IMR-90 (cell line): ENCODE measurements at places on chromosomes 5 and 9. TPM values are rescaled to one million over a fixed set of nuclear protein-coding genes. Genes with fewer than 3 reads are reported as not detected.

Gene SLC25A2
- total RNA-seq, result 0.28 TPM in 1 of 2 replicates, not detected in the other

Gene PCDHB13
- total RNA-seq, result 0.18 and 0.28 TPM in 2 replicates

Gene SPIN1
- total RNA-seq, result 141 and 189 TPM in 2 replicates

Gene INSL6
- not detected in 2 replicates for total RNA-seq

Gene TOR1B
- total RNA-seq, result 15.6 and 16.4 TPM in 2 replicates

Gene UGT3A1
- total RNA-seq, result not detected in 2 replicates

Gene GMCL2
- total RNA-seq, result not detected in 2 replicates

Gene TRIO
- total RNA-seq, result 487 and 522 TPM in 2 replicates

Gene SGTB
- total RNA-seq, result 15.1 and 25.6 TPM in 2 replicates

Gene CDH9
- total RNA-seq, result not detected in 2 replicates

Gene PRR7
- total RNA-seq, result 1.1 TPM in 2 replicates

Gene ISOC1
- total RNA-seq, result 10.8 and 18.9 TPM in 2 replicates

Gene POLE3
- total RNA-seq, result 43.0 and 48.3 TPM in 2 replicates

Gene WDR38
- total RNA-seq, result not detected in 2 replicates

Gene HAVCR2
- under 0.01 TPM in 2 replicates for total RNA-seq

Gene GDA
- not detected in 2 replicates for total RNA-seq

Gene BHMT2
- total RNA-seq, result 0.36 and 0.56 TPM in 2 replicates

Gene CCL27
- total RNA-seq, result 0.18 TPM in 1 of 2 replicates, not detected in the other

Gene OBP2B
- not detected in 2 replicates for total RNA-seq

Gene ADAMTS12
- total RNA-seq, result 49.2 and 51.3 TPM in 2 replicates

Gene SELENOP
- 0.28 and 1.1 TPM in 2 replicates for total RNA-seq

Gene ANAPC2
- 9.3 and 9.4 TPM in 2 replicates for total RNA-seq

Gene SV2C
- not detected in 2 replicates for total RNA-seq

Gene SLC45A2
- not detected in 2 replicates for total RNA-seq

Gene AMBP
- total RNA-seq, result not detected in 2 replicates

Gene APC
- total RNA-seq, result 58.4 and 76.1 TPM in 2 replicates

Gene MYMK
- not detected in 2 replicates for total RNA-seq

Gene C9orf153
- not detected in 2 replicates for total RNA-seq

Gene ZNG1F
- total RNA-seq, result 3.4 and 6.1 TPM in 2 replicates

Gene SLIT3
- 0.18 and 0.28 TPM in 2 replicates for total RNA-seq

Gene ARHGEF37
- 0.28 and 0.54 TPM in 2 replicates for total RNA-seq

Gene TRIM23
- total RNA-seq, result 28.9 and 33.1 TPM in 2 replicates

Gene MEF2C
- 6.8 and 9.4 TPM in 2 replicates for total RNA-seq

Gene MLANA
- total RNA-seq, result not detected in 2 replicates

Gene ADRA1B
- 0.18 and 0.56 TPM in 2 replicates for total RNA-seq

Gene GPR151
- total RNA-seq, result not detected in 2 replicates

Gene KIF20A
- 106 and 119 TPM in 2 replicates for total RNA-seq

Gene PCDHB2
- 0.36 and 0.56 TPM in 2 replicates for total RNA-seq

Gene ENHO
- not detected in 2 replicates for total RNA-seq

Gene NR5A1
- not detected in 2 replicates for total RNA-seq

Gene SGCD
- total RNA-seq, result 10.6 TPM in 2 replicates

Gene EQTN
- total RNA-seq, result not detected in 2 replicates

Gene WNT8A
- not detected in 2 replicates for total RNA-seq

Gene CNOT6
- 10.8 and 14.2 TPM in 2 replicates for total RNA-seq

Gene DMRT2
- total RNA-seq, result not detected in 2 replicates

Gene LMAN2
- 164 and 303 TPM in 2 replicates for total RNA-seq
